ENCODE measurements at places on chromosomes 2 and 18. TPM values are rescaled to one million over a fixed set of nuclear protein-coding genes. Genes with fewer than 3 reads are reported as not detected.

The AFF3 gene
- total RNA-seq = 2.6 TPM

The FEV gene
- total RNA-seq = not detected

The UCN gene
- total RNA-seq = 1.6 TPM

The DOK1 gene
- 7.5 TPM for total RNA-seq

The PGAP1 gene
- 3.1 TPM for total RNA-seq

The ZNF532 gene
- total RNA-seq = 52.2 TPM

The OSBPL1A gene
- 19.1 TPM for total RNA-seq

The NR4A2 gene
- not detected for total RNA-seq

The SIX3 gene
- total RNA-seq = not detected

The DNER gene
- 21.5 TPM for total RNA-seq

The RESP18 gene
- not detected for total RNA-seq

The DCAF17 gene
- total RNA-seq = 10.7 TPM

The ARHGAP15 gene
- total RNA-seq = not detected

The KCNG2 gene
- not detected for total RNA-seq

The TCF23 gene
- total RNA-seq = not detected

The SKA1 gene
- total RNA-seq = 37.5 TPM

The SCN9A gene
- total RNA-seq = 0.86 TPM

The GKN1 gene
- not detected for total RNA-seq

The GFPT1 gene
- total RNA-seq = 18.5 TPM

The PLEK gene
- 0.25 TPM for total RNA-seq

The UGT1A6 gene
- total RNA-seq = not detected

The RGPD4 gene
- not detected for total RNA-seq

The AGPS gene
- 46.7 TPM for total RNA-seq

The GLB1L gene
- 8.0 TPM for total RNA-seq

The RAB17 gene
- 0.30 TPM for total RNA-seq

The SNX17 gene
- total RNA-seq = 70.4 TPM

The RAB27B gene
- 13.8 TPM for total RNA-seq

The CNGA3 gene
- total RNA-seq = not detected

The NYAP2 gene
- total RNA-seq = 2.3 TPM

The CNDP1 gene
- not detected for total RNA-seq

The CAVIN2 gene
- total RNA-seq = 0.64 TPM

The MEP1B gene
- not detected for total RNA-seq

The KIAA2012 gene
- total RNA-seq = not detected

The SERPINE2 gene
- total RNA-seq = 246 TPM

The TTC39C gene
- total RNA-seq = 19.6 TPM

The FBXO15 gene
- 0.71 TPM for total RNA-seq

The SAG gene
- total RNA-seq = not detected

The MYCN gene
- not detected for total RNA-seq

The REEP1 gene
- total RNA-seq = 2.5 TPM

The ALKAL2 gene
- total RNA-seq = not detected

The LTBP1 gene
- 9.2 TPM for total RNA-seq

The BCL11A gene
- total RNA-seq = not detected
